Esophagus mucosa (tissue), 1 donor: ENCODE measurements at places on chromosomes 6 and 20. TPM values are rescaled to one million over a fixed set of nuclear protein-coding genes. Genes with fewer than 3 reads are reported as not detected.

FAM184A gene
- 0.76 TPM for total RNA-seq

MRPS18B gene
- 48.2 TPM for total RNA-seq

VSX1 gene
- total RNA-seq, result not detected

STMND1 gene
- total RNA-seq, result not detected

LAMP5 gene
- total RNA-seq, result not detected

CST2 gene
- total RNA-seq, result not detected

GRCh38 chr20:33837096-33837830 lies 26.1 kb downstream of the CHMP4B start:
- ATAC-seq, result no peak

- ATAC-seq, result no peak
Measured at GRCh38 chr6:149558029-149558428, 8.1 kb upstream of the GINM1 start.

DNA sequence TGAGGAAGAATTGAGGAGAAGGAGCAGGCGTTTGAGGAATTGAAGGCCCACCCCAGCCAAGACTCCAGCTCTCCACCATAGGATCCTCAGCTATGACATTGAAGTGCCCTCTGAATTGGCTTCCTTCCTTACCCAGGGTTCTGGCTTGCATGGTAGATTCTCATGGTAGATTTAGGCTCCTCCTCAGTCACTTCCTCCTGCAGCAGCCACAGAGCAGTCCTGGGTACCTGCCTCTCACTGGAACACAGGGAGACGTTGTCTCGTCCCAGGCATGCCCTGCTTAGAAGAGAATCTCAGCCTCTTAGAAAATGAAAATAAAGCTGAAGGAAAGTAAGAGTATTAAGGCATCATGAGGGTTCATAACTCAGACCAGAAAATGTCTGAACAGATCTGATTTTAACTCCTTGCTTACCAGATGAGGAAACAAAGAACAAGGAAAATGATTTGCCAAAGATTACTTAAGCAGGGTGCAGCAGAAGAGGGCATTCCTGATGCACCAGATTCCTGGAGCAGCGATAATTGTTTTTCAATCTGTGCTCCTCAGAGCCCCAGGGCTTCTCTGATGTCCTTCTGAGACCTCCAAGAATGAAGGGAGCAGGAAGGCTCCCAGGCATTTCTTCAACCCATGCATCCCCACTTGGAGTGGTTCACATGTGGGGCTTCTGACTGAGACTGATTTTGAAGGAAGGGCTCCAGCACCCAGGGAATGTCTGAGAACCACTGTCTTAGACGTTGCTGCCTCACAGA lies 219.8 kb downstream of the HIVEP2 start:
- no peak for ATAC-seq

DNA sequence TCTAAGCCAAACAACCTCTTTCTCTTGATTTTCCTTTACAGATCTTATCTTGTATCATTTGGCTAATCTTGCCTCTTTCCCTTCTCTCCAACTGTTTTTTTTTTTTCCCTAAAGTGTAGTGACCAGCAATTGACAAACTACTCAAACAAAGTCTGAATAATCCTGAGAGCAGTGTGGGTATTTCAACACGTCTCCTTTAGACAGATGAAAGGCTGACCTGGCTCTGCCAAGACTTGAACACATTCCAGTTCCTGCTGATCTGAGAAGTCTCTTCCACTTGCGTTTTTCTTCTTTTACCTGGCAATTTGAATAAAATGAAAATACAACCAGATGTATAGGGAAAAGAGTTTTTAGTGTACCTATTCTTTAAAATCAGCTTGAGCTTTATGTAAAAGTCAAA lies 168.4 kb downstream of the GJA10 start:
- no peak for ATAC-seq
